Fibroblast of gingiva (primary cell): ENCODE measurements at places on chromosomes 1 and 21.

DNA sequence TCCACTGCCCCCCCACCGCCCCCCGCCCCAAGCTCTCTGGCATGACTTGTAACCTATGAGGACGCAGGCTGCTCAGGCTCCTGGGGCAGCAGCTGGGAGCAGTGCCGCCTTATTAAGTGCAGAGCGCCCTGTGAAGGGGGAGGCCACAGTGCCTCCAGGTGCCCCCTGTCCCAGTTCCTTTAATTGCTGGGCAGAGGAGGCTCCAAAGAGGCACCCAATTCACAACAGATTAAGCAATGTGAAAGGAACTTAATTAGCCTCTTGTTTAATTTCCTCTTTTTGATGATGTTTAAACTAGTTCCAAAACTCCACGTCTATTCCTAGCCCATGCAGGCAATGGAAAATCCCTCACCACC, 3.0 kb downstream of the RXFP4 start:
- no peak for DNase-seq

DNA sequence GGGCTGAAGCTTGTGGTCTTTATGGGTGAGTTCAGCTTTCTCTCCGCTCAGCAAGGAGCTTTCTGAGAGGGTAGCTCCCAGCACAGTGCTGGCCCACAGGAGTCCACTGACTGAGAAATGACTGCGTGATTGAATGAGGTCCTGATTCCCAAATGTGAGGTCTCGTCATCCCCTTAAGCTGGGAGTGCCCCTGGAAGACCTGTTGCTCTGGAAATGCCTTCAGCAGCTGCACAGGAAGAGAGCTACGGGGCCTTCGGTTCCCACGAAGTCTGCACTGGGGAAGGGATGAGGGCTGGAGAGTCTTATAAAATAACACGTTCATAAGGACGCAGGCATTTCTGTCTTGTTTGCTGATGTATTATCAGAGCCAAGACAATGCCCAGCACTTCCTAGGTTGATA, 14.0 kb downstream of the TNNT2 start:
- no peak for DNase-seq

- DNase-seq: no peak
Measured at GRCh38 chr1:98027103-98027705, 106.4 kb upstream of the DPYD start.

- DNase-seq: no peak
Measured at GRCh38 chr1:180194546-180195207, 35.4 kb upstream of the LHX4 start.

GRCh38 chr1:206041640-206042039, 11.3 kb upstream of the RHEX start:
- DNase-seq: no peak

- peak; percentile 70 for DNase-seq
Measured at GRCh38 chr1:42913426-42914091, 45.1 kb downstream of the SLC2A1 start.

DNA sequence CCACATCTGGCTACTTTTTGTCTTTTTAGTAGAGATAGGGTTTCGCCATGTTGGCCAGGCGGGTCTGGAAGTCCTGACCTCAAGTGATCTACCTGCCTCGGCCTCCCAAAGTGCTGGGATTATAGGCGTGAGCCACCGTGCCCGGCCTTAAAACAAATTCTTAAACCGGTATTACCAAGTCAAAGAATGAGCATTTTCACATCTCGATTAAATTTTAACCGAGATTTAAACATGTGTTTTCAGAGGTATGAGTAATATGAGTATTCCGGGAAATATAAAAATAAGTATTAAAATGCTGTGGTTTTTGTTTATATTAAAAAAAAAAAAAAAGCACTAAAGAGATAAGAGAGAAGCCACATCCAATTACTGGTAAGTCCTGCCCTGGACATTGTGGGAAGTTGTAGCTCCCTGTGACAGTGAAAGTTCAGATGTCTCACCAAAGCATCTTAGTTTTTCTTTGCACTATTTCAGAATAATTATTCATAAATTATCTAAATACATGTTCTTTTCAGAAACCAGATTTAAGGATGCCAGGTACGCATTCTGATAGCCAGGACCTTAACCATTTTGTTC, 24.9 kb downstream of the ZNF281 start:
- no peak for DNase-seq

DNA sequence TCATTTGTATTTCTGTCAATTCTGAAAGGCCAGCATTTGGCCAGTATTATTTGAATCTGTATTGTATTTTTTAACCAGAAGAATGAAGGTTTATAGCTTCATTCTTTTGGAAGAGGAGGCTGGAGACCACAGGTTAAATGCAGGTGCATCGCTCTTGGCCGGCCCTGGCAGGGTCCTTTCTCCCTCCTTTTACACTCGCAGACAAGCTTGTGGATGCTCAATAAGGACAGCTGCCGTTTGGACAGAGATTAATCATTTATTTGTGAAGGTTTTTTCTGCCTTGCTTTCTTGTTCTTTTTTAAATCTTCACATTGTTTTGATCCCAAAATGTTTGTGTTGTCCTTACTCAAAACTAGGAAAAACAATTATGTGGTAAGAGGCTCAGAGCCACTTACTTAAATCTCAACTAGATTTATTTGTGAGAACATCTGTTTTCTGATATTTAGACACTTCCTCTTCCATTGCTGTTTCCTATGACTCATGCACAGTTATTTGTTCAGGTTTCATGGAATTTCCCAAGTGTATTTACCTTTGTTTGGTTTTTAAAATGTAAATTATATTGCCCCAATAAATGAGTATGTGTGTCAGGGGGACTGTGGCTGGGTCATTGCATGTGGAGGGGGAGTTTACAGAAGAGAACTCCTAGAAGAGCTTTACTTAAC, 46.7 kb upstream of the LAMC2 start:
- peak; percentile 53 for DNase-seq

DNA sequence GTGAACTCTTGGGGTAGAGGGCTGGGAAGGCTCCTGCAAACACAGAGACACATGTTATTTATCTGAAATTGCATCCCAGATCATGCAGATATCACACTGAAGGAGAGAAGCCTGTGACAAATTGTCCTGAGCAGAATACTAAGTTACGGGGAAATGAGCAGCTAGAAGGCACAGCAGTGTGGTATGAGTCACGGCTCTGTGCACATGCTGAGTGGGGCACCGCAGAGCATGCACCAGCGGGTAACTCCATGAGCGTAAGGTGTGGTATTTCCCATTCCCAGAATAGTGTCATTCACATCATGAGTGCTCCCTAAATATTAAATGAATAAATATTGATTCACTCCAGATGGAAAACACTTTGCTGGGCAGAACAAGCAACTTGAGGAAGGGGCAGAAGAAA, 21.3 kb upstream of the FCRL2 start:
- DNase-seq: no peak

DNA sequence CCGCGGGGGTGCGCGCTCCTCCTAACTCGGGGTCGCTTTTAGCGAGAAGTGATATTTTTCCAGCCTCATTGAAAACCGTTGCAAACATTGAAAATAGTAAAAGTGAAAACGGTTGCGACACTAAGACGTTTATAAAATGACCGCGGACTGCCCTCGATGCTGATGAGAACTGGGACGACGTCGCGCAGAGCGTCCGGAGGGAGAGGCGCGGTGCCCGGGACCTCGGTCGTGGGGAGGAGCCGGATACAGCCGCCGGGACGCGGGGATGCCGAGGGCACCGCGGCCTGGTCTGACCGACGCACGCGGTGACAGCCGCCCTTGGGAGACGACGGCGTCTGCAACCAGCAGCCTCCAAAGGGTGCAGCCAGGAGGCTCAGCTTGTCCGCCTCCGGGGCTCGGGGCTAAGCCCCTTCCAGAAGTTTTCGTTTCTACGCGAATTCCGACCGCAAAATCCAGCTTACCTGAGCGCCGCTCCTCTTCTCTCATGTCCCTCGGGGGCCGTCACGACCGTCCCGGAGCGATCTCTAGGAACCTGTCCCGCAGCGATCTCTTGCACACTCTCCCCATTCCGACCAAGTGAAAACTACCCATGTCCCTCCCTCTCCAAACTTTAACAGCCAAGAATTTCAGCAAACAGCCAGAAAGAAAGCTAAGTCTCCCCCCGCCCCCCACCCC, 144.4 kb upstream of the ETS2 start:
- no peak for DNase-seq

GRCh38 chr1:167492481-167492910, 25.8 kb downstream of the CD247 start:
- DNase-seq: no peak

GRCh38 chr21:42305707-42306147, 9.5 kb downstream of the TFF3 start:
- no peak for DNase-seq

DNA sequence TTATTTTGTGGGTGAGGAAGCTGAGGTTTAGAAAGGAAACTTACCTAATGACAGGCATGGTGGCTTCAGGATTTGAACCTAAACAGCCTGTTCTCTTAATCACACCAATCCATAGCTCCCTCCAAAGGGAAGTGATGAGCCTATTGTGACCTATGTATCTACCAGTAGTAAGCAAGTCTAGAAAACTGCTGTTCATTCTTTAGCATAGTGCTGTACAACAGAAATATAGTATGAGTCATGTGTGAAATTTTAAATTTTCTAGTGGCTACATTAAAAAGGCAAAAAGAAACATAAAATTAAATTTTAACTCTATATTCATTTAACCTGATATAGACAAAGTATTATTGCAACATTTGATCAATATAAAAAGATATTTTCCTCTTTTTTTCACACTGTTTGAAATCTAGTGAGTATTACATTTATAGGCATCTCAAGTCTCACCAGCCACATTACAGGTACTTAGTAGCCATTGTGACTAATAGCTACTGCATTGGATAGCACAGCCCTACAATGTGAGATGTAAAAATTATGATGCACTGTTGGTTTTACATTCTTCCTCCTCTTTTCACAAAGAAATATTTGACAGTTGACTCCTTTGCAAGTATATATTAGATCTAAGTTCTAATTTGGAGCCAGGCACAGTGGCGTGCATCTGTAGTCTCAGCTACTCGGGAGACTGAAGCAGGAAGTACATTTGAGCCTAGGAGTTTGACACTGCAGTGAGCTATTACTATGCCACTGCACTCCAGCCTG, 16.6 kb downstream of the IPO9 start:
- DNase-seq: no peak

GRCh38 chr1:160370561-160371345, 3.9 kb downstream of the NHLH1 start:
- DNase-seq: no peak

GRCh38 chr1:156121457-156121856, 6.9 kb downstream of the LMNA start:
- DNase-seq: no peak

- DNase-seq: no peak
Measured at GRCh38 chr1:243942196-243943150, 92.4 kb upstream of the AKT3 start.

- DNase-seq: no peak
Measured at GRCh38 chr1:27979859-27980201, 20.1 kb downstream of the XKR8 start.

- DNase-seq: no peak
Measured at GRCh38 chr21:31879911-31880310, 7.1 kb downstream of the HUNK start.

DNA sequence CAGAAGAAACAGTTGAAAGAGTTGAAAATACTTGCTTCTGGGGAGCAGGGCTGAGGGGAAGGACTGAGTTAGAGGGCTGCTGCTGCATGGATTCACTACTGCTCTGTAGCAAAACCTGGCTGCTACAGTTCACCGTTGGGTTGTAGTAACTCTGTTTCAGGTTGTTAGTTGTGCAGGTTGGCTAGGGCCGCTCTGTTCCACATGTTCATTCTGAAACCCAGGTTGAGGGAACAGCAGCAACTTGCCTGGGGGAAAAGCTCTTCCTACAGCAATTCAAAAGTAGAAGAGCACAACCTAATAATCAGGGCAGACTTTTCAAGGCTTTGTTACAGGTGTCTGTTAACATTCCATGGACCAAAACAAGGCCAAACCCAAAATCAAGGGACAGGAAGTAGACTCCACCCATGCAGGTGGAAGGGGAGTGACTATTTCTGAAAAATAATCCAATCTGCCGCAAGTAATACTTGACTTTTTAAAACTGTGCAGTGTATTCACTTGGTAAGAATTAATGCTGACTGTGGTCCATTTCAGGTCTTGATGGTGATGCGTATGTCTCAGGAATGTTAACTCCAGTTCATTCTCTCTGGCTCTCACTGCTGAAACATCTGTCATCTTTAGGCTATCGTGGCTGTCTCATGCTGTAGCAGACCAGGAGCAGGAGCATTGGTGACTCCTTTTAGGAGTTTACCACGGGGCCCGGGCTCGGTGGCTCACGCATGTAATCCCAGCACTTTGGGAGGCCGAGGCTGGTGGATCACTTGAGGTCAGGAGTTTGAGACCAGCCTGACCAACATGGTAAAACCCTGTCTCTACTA, 5.1 kb upstream of the PARK7 start:
- no peak for DNase-seq

- no peak for DNase-seq
Measured at GRCh38 chr1:203681739-203682138, 55.1 kb downstream of the ATP2B4 start.

GRCh38 chr1:159900755-159901360, 893 bp upstream of the CFAP45 start:
- DNase-seq: no peak
